Hematopoietic multipotent progenitor cell (in vitro differentiated cells): ENCODE measurements at places on chromosomes 13 and 19.
A peak's percentile ranks its signal among the peaks of the same experiment; 100 is the strongest.

DNA sequence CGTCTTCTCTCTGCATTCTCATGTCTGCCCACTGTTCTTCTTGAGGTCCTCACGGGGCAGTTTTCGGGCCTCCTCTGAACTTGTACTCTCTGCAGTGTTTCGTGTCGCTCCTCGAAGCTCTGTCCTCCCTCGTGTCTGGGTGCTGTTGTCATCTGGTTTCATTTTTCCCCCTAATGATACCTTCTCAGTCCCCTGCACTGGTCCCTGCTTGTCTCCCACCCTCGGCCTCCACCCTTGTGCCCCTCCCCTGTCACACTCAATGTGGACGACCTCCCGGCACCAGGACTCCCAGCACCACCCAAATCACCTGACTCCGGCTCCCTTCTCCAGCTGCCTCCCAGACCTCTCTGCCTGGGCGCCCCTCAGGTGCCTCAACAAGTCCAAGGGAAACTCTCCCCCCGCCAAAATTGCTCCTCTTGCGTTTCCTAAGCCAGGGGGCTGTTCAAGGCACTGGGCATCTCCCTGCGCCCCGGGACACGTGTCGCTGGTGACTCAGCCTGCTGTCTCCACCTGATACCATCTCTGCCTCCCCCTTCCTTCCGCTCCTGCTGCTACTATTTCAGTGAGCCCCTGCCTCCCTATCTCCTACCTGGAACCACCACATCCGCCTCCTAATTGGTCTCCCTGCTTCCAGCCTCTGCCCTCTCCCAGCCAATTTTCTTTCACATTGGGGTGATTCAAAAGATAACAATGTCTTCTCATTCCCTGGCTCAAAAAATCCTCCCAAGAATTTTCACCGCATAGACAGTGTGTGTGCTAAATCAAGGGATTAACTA, 49.5 kb downstream of the RFX2 start:
- no peak for DNase-seq

DNA sequence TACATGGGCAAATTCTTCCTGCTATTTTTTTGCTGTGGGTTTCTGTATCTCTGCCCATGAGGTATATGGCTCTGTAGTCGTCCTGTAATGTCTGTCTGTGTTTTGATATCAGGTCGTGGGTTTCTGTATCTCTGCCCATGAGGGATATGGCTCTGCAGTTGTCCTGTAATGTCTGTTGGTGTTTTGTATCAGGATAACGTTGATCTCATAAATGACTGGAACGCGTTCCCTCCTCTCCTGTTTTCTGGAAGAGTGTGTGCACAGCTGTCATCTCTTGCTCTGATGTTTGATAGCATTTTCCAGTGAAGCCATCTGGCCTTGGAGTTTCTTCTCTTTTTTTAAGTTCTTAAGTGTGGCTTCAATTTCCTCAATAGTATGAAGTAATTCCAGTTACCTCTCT, 57.2 kb downstream of the SOX1 start:
- no peak for DNase-seq

GRCh38 chr13:110562696-110563462, 1.4 kb upstream of the RAB20 start:
- DNase-seq = no peak

GRCh38 chr13:91572439-91572838, 174.0 kb downstream of the GPC5 start:
- DNase-seq = no peak

- no peak for DNase-seq
Observed at GRCh38 chr13:32902029-32902780, 114.0 kb upstream of the KL start.

GRCh38 chr13:99230991-99231390, 27.2 kb downstream of the GPR18 start:
- DNase-seq = no peak

GRCh38 chr19:3981373-3981735, 3.9 kb downstream of the EEF2 start:
- DNase-seq = no peak

- DNase-seq = no peak
Observed at GRCh38 chr13:47930649-47931165, 70.4 kb downstream of the SUCLA2 start.

DNA sequence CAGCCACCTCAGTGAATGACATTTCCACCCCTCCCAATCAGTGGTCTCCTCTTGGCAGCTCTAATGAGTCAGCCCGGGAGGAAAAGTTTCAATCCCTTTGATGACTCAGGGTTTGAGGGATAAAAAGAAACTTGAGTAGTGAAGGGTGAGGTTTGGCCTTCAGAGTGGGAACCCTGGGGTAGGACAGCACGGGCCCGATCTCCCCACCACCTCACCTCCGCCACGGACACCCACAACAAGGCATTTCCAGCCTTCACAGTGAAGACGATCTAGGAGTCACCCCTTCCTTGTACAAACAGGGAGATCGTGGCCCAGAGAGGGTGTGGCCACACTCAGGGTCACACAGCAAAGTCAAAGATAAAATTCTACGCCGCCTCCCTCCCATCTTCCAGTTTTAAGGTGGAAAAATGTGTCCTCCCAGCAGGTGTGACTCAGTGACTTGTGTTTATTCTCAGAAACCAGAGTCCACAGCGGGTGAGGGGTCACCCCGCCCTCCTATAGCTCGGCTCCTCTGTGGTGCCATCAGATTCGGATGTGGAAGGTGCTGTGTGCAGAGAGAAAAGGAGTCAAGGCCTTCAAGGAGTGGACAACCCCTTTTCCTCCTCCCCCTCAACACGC, 12.3 kb downstream of the CIB3 start:
- no peak for DNase-seq

DNA sequence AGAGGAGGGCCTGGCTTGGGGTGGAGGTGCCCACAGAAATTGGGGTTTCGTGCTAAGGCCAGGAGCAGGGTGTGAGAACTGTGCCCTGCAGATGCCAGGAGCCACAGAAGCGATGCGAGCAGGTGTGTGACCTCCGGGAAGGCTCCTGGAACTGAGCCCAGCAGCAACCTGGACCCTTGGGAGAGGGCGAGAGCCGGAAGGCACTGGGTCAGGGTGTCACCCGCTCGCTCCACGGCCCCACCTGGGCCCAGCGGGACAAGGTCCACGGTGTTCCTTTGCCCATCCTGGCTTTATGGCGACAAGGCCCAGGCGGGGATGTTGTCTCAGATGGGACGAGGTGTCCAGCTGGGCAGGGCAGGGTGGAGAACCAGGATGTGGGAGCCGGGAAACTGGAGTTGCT, 4.2 kb downstream of the MISP start:
- no peak for DNase-seq

- DNase-seq = no peak
Observed at GRCh38 chr19:4536798-4537197, 1.8 kb upstream of the PLIN5 start.

DNA sequence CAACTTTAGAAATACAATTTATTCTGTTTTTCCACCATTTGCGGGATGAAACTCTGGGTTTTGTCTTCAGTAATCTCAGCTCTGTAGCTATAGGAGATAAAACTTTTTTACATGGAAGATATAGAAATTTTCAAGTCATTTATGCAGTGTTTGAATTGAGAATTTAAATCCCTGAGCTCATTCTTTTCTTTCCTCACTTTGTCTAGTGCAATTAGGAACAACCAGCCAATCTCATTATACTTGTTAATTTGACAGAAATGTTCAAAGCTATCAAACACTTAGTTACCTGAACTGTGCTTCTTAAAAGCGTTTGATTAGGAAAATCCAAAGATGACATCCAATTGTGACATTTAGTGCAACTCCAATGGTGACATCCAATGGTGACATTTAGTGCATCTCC, 1014.3 kb downstream of the SLITRK5 start:
- no peak for DNase-seq

DNA sequence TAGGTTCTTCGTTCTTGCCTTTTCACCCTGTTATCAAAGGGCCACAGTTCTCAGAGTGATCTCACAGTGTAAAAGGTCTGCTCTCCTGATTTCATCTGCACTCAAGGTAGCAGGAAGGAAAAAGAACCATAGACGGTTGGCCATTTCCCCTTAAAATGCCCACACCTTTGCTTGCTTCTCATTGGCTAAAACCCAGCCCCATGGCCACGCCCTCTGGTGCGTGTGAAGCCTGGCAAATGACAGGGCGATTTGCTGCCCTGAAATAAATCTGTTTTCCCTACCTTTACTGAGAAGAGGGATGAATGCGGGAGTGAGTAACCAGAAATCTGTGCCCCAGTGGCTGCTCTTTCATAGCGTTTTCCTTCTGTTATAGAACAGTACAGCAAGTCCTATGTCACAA, 269.3 kb downstream of the POU4F1 start:
- no peak for DNase-seq

DNA sequence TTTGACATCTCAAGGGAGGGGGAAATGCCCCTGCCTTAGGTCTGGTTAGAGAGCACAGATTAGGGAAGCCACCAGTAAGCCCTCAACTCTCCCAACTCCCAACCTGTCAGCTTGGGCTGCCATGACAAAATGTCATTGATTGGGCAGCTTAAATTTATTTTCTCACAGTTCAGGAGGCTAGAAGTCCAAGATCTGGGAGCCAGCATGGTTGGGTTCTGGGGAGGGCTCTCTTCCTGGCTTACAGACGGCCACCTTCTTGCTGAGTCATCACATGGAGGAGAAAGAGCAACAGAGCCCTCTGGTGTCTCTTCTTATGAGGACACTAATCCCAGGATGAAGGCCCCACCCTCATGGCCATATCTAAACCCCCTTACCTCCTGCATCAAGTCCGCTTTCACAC, 24.2 kb downstream of the C19orf12 start:
- peak; percentile 74 for DNase-seq

GRCh38 chr13:95083758-95084157, 217.5 kb downstream of the ABCC4 start:
- DNase-seq = no peak

DNA sequence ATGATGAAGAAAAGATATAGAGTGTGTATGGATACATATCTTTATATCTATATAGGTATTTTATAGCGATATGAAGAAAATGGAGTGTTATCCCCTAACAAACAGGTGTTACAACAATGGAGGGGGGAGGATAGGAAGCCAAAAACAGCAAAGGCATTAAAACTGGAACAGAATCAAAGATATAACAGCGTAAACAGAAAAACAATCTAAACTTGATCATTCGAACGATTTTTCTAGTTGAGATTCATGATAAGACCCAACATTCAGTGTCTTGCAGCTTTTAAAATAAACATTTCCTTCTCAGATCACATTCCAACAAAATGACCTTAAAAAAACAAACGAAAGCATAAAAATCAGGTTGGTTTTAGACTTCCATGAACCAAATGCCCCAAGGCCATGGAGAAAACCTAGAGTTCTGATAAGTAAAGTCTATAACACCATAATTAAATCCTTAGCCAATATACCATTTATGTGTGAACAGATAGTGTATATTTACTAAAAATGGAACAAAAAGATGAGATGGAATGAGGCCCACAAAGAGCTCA, 55.7 kb downstream of the CAB39L start:
- no peak for DNase-seq

DNA sequence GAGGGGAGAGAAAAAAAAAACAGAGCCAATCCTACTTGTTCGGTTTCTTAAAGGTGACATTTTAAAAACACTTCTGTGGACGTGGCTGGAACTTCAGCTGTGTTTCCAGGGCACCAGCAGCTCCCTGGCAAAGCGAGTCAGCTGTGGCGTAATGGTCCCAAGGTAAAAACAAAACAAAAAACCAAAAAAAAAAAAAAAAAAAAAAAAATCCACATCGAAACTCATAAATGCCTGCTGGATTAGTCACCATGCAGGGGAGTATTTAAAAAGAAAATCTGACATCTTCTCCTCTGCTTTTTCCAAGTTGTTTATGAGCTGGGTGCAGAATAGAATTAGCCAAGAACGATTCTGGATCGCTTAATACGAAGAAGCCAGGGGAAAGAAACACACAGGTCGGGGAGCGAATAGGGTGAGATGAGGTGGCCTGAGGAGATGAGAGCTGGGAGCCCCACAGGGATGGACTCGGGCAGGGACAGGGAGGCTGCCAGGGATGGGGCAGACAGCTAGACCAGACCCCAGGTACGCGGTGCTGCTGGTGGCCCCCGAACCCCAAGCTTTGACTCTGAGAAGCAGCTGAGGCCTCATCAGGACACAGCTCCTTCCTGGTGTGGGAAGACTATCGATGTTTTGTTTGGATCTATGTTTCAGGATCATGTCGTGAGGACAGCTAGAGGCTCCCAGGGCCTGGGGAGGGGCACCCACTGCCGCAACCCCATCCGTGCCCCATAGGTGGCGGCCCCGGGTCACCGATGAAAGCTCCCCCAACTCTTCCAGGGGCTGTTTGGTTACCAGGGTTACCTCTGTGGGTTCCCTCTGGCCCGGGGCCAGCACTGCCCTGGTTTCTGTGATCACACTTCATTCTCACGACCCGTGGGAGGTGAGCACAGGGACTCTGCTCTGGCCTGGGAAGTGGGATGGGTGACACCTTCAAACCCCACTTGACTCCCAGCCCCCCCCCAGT, 3.1 kb upstream of the CTXN1 start:
- peak; percentile 95 for DNase-seq

- DNase-seq = no peak
Observed at GRCh38 chr19:45560686-45561085, 23.9 kb downstream of the OPA3 start.
